ENCODE measurements at places on chromosomes 7 and 10.

- peaks cover 9% of the 10 kb centered on the region for H3K27me3 ChIP-seq
- no peaks in the 10 kb centered on the region for H3K36me3 ChIP-seq
- H3K27ac ChIP-seq, result no peak overlapping the region
- H3K4me1 ChIP-seq, result peaks cover 10% of the 10 kb centered on the region
- no peak for DNase-seq
- H3K4me3 ChIP-seq, result peak overlapping the region; percentile 92
Observed at GRCh38 chr10:31604096-31604495, 285.1 kb downstream of the ZEB1 start.

DNA sequence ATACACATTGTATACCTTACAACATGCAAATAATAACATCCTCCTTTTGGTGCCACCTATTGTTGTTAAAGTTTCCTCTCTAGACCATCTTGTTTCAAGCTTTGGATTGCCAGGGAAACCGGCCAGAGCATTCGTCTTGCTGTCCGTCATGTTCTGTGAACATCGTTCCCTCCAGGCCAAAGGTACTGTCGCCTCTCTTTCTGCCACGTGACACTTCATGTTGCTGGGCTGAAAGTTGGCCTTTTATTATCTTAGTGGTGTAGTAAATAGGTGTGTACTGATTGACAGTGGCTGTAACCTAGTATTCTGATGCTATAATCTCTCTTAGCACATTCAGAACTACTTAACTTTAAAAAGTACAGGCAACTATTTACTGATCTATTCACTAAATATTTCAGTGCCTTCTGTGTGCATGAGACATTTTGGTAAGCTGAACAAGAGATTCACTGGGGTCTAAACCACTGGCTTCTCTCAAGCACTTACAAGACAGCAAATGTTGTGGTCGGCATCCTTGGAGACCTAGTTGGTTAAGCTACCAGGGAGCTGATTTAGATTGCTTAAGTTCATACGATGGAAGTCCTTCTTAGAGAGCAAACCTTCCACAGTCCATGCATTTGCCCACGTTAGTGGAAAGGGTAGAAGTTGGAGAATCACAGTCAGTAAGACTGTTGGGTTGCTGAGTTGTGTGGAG lies 52.4 kb downstream of the SHH start:
- H3K27me3 ChIP-seq, result no peaks in the 10 kb centered on the region
- peaks cover 50% of the 10 kb centered on the region for H3K4me1 ChIP-seq
- DNase-seq, result no peak
- H3K4me3 ChIP-seq, result no peak overlapping the region
- H3K36me3 ChIP-seq, result peaks cover 64% of the 10 kb centered on the region

DNA sequence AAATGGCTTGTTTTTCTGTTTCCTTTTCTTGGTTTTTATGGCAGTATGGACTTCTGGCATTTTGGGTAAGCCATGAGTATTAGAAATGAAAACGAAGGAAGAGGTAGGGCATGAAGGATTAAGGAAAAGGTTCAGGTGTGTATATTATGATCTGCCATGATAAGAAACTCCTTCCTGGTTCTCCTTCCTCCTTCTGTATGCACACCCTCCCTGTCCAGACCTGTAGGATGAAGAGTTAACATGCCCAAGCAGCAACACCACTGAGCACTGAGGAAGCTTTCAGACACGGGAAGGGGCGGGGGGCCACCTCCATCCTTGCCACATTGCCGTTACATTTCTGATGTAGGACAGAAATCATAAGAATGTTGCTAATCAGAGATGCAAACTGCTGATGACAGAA lies 361.0 kb upstream of the ZMIZ1 start:
- peaks cover 20% of the 10 kb centered on the region for H3K27me3 ChIP-seq
- no peak for DNase-seq
- no peaks in the 10 kb centered on the region for H3K4me1 ChIP-seq
- H3K4me3 ChIP-seq, result no peak overlapping the region

DNA sequence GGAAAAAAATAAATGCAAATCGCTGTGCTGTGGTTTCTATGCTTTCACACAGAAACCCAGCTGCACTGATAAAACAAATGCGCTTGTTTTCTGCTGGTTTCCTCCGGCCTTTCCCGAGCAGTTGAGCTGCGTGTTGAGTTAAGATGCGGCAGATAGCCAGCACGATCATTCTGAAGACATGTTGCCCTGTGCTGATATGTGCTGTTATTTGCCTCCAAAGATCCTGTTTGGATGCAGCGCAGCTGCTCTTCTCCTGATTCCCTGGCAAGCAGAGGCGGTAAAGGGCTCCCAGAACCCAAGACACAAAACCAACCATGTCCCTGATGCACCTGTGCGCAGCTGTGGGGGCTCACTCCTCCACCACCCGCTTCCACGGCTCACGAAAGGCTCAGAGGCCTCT lies 225.4 kb downstream of the PAXIP1 start:
- no peak overlapping the region for H3K4me3 ChIP-seq
- H3K27ac ChIP-seq, result no peak overlapping the region

DNA sequence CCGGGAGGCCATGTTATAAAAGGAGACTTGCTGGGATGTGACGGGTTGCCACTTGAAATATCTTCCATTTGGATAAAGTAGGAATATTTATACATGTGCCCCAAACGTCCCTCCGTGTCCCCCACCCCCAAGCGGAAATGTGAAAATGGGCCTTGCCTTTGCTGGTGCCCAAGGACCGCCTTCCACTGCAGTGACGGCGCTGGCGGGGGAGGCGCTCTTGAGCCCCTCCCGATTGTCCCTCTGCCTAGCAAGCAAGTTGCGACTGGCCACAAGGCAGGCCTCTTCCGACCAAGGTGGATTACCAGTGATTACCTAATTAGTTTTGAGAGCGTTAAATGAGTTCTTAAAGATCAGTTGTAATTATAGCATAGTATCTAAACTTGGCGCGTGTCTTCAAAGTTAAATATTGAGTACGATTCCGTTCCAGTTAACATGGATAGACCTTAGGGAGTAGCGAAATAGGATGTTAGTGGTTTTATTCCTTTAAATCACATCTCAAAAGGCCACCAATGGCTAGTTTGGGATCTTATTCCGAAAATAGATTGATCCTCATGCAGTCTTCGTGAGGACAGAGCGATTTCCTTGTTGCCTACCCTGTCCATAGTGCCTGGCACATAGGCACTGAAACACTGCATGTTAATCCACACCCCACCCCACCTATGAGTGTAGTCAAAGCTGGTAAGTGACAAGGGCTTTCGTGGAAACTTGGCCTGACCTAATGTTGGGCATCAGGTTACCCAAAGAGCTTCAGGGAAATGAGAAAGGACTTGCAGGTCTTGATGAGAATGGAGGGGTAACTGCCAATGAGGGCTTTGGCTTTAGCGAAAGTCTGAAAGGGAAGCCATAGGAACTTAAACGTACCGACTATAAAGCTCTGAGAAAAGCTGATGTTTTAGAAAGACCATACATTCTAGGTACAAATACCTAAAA lies 1.1 kb downstream of the PPIA start:
- H3K36me3 ChIP-seq, result peaks cover 32% of the 10 kb centered on the region
- DNase-seq, result peak; percentile 83
- H3K27ac ChIP-seq, result peak overlapping the region; percentile 96
- H3K27me3 ChIP-seq, result no peaks in the 10 kb centered on the region

DNA sequence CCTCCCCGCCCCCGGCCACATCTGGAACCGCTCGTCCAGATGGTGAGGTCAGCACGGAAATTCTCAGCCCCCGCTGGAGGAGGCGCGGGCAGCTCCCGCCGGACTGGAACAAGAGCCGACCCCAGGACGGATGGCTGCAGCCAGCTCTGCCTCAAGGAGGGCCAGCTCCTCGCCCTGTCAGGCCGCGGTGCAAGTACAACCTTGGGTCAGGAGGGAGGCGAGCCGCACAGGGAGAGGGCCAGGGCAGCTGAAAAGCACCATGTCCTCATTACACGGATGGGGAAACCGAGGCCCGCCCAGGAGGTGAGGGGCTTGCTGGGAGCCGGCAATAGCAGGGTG lies 3.8 kb upstream of the GRIFIN start:
- no peak overlapping the region for H3K4me3 ChIP-seq
- peaks cover 11% of the 10 kb centered on the region for H3K27me3 ChIP-seq
- H3K4me1 ChIP-seq, result peaks cover 8% of the 10 kb centered on the region
- H3K36me3 ChIP-seq, result no peaks in the 10 kb centered on the region

- peaks cover 65% of the 10 kb centered on the region for H3K27me3 ChIP-seq
- no peak within 1 kb of the TSS for H3K27ac ChIP-seq
- no peaks in the 10 kb centered on the region for H3K36me3 ChIP-seq
Observed at GRCh38 chr10:49115015-49115795, at the start of gene VSTM4. Gene VSTM4 (minus strand): TSS chr10:49115522. CDS start chr10:49115485, 37 bp downstream.

DNA sequence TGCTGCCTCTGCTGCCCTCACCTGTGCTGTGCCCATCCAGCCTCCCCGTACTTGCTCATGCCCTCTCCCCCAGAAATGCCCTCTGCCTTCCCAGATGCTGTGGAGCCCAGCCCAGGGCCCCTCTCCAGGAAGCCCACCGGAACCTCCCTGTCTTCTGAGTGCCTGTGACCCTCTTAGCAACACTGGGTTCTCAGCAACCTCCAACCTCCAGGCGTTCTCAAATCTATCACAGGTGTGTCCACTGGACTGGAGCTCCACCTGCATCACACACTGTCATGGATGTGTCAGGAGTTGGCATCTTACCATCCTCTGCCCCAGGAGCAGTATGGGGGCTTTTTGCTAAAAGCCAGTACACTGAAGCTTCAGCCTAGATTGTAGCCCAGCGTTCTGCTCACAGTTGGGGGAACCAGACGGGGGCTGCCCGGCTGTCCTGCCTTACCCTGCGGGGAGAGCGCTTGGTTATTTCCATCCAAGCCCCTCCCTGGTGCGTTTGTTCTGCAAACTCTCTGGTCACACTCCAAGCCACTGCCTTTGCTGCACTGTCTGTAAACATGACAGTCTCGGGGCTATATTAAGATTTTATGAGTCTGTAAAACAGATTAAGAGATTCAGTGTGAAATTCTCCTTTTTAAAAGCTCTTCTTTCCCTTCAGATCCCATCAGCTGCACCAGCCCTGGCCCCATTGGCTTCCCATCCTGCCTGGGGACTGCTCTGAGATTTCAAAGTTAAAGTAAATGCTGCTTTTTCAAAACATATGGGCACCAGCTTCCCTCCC lies 71.3 kb upstream of the CPXM2 start:
- DNase-seq, result no peak
- no peaks in the 10 kb centered on the region for H3K4me1 ChIP-seq
- H3K4me3 ChIP-seq, result no peak overlapping the region
- no peak overlapping the region for H3K27ac ChIP-seq
- no peaks in the 10 kb centered on the region for H3K36me3 ChIP-seq
